Panc1 (cell line): ENCODE measurements at places on chromosomes 16 and 17. TPM values are rescaled to one million over a fixed set of nuclear protein-coding genes. Genes with fewer than 3 reads are reported as not detected.

- no peak for DNase-seq
Observed at GRCh38 chr16:87559945-87560344, 42.4 kb upstream of the JPH3 start.

DNA sequence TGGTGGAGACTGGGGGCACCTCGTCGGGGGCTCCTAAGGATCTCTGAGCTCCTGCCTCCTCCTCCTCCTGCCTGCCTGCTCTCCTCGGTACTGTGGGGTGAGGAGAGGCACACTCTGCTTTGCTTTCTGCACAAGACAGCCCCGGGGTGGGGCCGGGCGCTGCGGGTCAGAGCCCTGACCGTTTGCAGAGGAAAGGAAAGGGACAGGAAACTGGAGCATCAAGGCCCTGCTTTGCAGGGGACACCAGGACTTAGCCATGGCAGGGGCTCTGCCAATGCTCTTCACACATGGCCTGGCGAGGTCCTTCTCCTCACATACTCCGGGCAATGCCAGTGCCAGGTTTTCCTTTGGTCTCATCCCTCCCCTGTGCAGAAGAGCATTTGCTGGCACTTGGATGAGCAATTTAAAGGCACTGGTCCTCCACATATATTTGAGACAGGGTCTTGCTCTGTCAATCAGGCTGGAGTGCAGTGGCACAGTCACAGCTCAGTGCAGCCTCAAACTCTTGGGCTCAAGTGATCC, 23.8 kb upstream of the DOC2B start:
- no peak for DNase-seq

The ZFP3 gene
- not detected for total RNA-seq

GRCh38 chr17:82007228-82007494, 15.5 kb downstream of the CENPX start:
- no peak for DNase-seq

The TBX2 gene
- total RNA-seq = 35.6 TPM

DNA sequence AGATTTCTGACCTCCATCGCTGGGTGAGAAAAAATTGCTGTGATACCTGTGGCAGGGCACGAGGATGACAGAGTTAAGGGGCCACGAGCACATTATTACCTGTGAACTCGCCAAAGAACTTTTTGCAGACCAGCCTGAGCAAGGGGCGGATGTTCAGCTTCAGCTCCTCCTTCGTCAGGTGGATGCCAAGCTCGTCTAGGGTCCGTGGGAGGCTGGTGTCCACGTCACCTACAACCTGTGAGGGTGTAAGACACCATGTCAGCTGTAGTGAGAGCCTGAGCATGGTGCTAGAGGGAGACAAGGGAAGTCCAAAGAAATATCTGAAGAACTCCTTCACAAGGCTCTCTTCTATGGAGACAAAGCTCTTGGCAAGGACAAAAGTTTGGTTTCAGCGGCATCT, 17.1 kb downstream of the HIGD1B start:
- DNase-seq = no peak

DNA sequence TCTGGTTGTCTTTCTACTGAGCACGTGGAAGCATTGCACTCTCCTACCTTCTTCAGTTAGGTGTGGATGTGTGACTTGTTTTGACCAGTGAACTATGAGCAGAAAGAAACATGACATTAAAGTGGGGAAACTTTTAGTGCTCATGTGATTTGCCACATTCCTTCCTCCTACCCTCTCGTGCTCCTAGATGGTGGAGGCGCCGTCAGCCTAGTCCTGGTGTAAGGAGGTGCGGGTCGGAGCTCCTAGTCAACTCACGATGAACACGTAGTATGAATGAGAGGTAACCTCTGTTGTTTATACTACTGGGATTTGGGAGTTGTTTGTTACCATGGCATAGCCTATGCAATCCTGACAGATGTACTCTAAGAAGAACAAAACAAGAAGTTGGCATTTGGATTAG, 47.4 kb downstream of the KSR1 start:
- DNase-seq = no peak
